ENCODE measurements at places on chromosomes 11 and 22.

- DNase-seq = no peak
These were observed 8.1 kb upstream of the GDPD5 start for GRCh38 chr11:75533896-75534258.

GRCh38 chr22:18060646-18061620 lies 16.9 kb upstream of the PEX26 start:
- DNase-seq = no peak

- DNase-seq = peak; percentile 88
These were observed 15.5 kb upstream of the UPK3A start for GRCh38 chr22:45268958-45269844.

DNA sequence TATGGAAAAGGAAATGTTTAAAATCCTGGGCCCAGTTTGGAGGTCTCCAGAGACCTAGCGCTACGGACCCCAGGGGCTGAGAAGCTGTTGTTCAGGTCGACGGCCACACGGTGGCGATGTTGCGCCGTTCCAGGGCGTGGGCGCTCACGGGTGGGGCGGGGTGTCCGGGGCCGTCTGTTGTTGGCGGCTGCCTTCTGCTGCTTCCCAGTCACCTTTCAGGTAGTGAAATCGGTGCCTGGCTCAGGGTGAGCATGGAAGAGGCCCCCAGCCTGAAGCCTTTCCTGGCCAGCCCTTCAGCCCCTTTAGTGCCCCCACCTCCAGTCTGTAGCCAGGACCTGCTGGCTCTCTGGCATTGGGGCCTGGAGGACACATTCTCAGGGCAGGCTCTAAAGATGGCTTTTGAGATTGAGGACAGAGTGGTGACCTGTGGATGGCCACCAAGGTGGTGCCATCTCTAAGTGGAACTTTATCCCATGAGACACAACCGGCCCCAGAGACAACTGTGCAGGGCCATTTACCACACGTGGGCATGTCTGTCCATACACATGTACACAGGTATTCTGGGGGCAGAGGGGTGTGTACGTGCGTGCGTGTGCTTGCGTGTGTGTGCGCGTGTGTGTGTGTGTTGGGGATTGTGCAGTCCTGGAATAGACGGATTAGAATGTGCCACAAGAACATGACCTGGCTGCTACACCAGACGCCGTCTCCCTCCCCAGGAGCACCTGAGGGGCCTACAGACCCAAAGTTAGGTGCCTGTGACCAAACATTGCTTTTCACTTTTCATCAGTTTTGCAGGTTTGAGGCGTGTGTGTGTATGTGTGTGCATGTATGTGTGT lies 53.8 kb downstream of the ST14 start:
- peak; percentile 51 for DNase-seq

DNA sequence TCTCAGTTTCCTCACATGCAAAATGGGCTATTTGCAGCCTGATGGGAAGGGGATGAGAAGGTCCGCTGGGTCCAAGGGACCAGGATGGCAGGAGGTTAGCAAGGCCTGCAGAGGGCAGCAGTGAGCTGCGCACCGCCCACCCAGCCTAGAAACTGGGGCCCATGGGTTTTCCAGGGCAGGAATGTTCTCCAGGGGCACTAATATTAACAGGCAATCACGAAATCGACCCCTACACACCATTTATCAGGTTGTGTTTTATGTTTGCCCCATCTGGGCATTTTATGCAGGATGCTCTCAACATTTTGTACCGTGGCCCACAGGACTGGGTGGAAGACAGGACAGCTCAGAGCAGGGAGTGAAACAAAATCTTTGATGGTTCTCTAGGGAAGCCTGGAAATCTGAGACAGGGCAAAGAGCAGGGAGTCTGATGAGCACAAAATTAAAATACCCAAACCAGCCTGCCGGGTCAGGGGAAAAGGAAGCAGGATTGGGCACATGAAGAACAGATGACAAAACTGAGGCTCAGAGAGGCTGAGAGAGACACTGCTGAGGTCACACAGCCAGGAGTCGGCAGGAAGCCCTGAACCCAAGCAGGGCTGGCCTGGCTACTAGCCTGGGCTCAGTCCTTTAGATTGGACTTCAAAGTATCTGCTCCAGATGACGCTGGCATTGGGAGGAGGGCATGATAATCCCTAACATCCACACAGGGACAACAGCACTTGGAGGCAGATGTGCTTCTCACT lies 1.6 kb upstream of the BCR start:
- peak; percentile 66 for DNase-seq

DNA sequence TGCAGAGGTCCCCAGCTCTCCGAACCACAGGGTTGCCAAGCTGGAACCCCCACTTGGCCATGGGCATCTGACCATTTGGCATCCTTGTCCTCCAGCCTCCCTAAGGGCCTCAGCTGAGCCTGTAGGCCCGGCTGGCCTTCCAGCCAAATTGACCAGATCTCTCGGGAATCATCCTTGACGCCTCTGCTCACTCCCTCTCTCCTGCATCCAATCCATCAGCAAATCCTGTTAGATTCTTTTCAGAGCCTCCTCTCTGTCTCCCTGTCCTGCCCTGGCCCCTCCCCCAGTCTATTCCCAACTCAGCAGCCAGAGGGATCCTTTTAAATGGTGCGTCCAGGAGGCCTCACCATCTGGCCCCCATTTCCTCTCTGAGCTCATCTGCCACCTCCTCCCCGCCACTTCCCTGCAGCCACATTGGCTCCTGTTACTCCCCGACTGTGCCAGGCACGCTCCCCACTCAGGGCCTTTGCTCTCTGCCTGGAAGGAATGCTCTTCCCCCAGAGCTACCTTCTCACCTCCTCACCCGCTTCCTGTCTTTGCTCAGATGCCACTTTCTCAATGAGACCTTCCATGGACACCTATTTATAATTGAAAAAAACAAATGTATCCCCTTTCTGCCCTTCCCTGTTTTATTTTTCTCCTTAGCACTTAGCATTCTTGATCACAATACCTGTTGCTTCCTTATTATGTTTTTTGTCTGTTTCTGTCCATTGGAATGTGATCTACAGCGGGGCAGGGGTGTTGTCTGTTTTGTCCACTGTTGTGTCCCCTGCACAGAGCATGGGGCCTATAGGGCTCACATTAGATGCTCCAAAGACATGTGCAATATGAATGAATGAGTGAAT lies 78.1 kb downstream of the NFAM1 start:
- no peak for DNase-seq

- no peak for DNase-seq
These were observed 172.9 kb upstream of the DDI1 start for GRCh38 chr11:103863497-103863896.

DNA sequence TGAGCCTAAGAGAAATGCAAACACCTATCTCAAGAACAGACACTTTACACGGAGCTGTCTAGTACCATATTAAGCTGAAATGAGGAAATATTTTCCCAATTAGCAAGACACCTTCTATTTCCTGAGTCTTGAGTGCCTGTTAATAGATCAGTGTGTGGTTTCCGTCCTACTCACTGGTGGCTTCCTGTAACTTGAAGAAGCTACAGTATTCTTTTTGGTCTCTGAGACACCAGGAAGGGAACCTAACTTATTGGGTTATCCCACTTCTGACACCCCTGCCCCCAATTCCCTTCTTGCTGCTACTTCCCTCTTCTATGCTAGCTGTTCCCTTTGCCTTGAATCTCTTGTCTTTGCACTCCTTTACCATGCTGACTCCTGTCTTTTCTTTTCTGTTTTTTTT lies 92.7 kb downstream of the FDX1 start:
- DNase-seq = no peak

GRCh38 chr11:35304900-35305460 lies 114.4 kb downstream of the SLC1A2 start:
- DNase-seq = no peak

DNA sequence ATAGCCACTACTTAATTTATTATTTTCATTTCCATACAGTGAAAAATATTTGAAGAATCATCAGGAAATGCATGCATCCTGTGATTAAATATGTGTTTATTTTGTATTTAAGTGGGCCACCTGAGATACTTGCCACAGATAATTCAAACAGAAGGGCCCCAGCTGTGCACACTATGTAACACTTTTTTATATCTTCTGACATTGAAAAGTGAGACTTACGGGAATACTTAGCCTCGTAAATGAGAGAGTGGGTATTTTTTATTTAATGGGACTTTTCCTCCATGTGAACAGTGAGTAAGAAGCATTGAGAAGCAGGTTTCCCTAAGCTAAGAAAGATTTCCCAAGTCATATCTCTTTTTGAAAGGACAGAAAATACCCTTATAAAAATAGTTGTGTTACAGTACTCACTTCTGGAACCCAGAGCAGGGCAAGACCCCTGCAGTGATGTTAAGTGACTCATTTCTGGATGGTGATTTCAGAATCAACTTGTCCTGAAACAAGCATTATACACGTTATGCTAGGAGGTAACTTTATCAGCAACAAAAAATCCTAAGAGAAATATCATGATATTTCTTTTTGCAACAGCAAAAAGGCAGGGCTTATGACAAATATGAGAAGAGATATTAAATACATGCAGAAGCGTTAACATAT lies 478.1 kb upstream of the CHORDC1 start:
- peak; percentile 62 for DNase-seq

Measured in GM12865 (cell line).